Right kidney (tissue), 9 donors: ENCODE measurements at places on chromosomes 2 and 18.

DNA sequence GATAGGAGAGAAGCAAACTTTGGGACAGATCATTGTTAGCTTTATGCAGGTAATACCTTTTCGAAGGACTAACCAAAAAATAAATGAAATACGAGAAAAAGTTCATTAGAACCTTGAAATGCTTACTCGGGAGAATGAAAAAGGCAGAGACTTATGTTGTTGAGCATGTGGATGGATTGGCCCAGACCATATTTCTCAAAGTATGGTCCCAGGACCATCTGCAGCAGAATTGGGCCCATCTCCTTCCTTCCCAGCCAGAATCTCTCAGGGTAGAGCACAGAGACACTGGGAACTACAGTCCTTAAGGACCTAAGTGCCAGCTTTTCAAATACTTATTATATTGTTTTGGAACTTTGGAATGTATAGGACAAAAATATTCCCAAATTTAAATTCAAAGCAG is 50.8 kb downstream of the KCTD18 start:
- no peak for DNase-seq

DNA sequence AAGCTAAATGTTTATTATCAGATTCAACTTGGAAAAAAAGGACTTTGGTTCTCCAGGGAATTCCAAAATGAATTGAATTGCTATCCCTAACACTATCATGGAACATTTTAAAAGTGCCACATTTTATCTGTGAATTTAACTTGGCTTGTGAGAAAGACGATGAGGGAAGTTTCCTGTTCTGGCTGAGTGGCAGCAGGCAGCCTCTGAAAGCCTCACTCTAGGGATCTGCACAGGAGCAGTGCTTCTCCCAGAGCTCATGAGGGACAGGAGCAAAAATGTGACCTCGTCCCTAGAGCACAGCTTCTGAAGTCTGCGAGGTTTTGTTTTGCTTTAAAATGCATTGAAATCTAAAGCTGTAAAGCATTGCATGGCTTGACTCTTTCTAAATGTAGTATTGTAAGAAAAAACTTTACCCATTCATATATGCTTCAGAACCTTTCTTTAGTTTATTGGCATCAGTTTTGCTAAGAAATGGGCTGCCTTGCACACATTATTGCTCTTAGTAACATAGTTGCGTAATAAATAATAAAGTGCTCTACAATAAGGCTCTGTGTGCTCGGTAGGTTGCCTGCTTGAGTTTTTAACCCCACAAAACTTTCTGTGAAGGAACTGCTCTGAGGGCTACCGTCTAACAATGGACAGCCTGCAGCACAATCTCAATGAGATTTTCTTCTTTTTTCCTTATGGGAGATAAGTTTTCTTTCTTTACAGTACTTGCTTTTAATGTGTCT is 136.2 kb upstream of the CDCA7 start:
- no peak for DNase-seq

DNA sequence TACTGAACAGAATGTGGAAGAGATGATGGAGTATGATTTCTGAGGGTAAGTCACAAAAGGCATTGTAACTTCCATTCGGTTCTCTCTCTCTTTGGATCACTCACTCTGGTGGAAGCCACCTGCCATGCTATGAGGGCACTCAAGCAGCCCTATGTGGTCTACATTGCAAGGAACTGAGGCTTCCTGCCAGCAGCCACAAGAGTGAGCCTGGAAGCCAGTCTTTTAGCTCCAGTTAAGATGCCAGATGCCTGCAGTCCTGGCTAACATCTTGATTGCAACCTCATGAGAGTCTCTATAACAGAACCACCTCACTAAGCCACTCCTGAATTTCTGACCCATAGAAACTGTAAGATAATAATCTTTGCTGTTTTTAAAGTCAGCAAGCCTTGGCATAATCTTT is 935.7 kb downstream of the LRP1B start:
- DNase-seq, result no peak

DNA sequence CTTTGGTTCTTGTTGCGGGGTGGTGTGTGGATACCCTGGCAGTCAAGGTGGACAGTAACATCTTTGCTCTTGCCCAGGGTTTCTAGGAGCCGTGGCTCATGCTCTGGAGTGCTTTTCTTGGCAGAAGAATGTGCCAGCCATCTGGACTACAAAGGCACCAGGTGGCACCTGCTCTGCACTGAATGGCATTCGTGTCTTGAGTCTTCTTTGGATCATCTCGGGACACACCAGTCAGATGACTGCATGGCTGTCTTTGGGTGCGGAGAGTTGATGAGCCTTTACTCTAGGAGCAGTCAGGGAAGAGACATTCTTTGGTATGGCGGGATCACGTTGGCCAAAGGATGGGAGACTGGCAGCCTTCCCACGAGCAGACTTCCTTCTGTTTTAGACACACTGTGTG is 104.1 kb upstream of the SEC11C start:
- DNase-seq, result no peak

DNA sequence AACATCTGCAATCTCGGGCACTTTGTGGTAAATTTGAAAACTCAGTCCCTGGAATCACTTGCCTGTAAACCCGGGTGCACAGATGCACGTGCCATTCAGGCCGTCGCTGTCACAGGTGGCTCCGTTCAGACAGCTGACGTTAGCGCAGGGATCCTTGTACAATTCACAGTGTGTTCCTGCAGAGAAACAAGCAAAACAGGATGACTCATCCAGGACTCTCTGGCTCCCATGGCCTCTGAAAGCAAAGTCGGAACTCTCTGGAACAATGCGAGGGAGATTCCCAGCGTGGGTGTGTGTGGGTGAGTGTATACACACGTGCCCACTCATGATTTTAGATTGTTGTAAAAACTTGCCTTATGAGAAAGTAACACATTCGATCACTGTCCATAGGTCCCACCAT is 136.1 kb upstream of the PID1 start:
- DNase-seq, result no peak

- no peak for DNase-seq
Observed at GRCh38 chr2:173118395-173118794, 42.7 kb downstream of the MAP3K20 start.

DNA sequence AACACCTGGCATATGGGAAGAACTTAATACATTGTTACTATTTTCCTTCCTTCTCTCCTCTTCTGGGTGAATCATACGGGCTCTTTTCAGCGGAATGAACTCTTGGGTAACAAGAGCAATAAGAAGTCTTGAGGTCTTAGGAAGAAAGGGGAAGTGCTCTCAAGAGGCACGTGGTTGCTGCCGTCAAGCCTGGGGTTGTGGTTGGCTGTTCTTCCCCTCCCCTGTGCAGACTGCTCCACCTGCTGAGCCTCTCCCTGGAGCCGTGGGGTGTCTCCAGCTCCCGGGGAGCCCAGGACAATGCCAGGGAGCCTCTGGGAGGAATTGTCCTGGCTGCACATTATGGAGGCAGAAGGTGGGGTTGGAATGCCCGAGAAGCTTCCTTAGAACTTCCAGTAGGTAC is 19.4 kb downstream of the TOGARAM2 start:
- no peak for DNase-seq

- no peak for DNase-seq
Observed at GRCh38 chr18:22538426-22538825, 120.7 kb upstream of the CTAGE1 start.

GRCh38 chr2:118716102-118716501 is 131.3 kb downstream of the EN1 start:
- DNase-seq, result no peak

GRCh38 chr2:231512222-231512621 is 18.0 kb downstream of the NMUR1 start:
- no peak for DNase-seq

DNA sequence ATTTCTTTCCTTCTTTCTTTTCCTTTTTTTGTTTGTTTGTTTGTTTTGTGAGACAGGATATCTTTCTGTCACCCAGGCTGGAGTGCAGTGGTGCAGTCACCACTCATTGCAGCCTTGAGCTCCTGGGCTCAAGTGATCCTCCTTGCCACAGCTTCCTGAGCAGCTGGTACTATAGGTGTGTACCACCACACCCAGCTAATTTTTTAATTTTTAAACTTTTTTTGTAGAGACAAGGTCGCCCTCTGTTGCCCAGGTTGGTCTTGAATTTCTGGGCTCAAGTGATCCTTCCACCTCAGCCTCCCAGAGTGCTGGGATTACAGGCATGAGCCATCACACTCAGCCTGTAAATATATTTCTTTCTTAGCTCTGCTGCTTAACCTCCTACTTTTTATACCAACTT is 83.4 kb upstream of the CYP20A1 start:
- no peak for DNase-seq

GRCh38 chr2:3669656-3670055 is 11.7 kb downstream of the ALLC start:
- no peak for DNase-seq

DNA sequence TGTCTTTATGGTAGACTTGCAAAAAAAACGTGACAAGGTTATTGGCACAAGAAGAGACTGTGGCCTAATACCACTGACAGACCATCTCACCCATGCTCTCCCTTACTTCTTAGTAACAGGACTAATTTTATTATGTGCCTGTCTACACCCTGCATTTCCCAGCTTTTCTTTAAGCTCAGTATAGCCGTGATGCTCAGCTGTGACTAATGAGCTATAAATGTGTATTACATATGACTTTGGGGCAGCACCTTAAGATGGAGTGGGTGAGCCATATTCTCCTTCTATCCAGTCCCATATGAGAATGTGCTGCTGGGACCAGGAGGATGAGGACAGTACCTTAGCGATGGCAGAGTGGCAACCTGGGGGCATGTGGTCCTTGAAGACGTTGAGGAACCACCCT is 293.5 kb downstream of the RNF144A start:
- no peak for DNase-seq

DNA sequence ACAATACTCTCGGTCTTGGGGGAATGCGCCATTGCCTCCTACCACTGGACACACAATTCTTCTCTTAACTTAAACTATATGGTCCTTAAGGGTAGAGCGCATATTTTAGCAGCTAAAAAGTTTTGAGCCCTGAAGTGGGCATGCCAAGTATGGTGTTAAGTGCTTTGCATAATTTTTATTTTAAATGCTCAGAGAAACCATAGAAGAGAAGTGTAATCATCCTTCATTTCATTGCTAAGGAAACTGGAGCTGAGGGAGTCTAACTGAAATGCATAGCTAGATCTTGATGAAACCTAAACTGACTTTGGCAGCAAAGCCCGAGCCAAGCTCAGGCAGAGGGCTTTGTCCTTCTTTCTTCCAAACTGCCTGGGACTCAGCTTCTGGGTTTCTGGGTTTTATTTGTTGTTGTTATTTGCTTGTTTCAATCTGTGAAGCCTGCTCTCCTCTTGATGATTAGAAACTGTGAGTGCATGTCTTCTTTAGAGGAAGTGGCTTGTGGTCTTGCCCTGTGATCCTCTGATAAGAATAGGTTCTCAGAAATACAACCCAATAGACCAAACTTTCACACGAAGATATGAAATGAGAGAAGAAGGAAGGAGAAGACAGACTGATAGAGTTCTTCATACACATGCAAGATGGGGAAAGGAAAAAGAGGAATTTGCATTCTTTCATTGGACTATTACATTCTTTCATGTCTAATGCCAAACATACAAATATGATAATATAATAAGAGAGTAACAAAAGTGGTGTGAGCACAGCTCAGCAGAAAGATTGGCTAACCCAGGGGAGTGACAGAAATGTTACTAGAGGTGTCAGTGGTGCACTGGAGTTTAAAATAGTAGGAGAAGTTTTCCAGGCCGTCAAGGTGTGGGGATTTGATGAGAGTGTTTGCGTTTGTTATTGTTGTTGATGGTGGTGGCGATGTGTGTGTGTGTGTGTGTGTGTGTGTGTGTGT is 7.5 kb upstream of the RNF144A start:
- DNase-seq, result no peak

GRCh38 chr18:1995041-1995612 is 576.2 kb downstream of the METTL4 start:
- no peak for DNase-seq

DNA sequence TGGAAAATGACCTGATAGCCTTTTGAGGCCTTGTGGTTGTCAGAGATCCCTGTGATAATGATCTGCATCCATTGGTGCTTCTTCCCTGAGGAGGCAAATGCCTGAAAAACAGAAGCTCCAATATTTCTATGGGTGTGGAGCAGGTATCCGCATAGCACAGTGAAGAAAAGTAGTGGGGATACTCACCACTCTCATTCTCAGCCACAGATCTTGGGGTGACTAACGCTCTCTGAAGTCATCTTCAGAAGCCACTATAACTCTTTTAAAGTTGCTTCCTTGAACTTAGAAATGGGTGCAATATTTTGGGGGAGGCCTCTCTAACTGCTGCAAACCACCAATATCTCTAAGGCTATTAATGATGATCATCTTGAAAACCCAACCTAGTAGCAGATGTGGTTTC is 46.2 kb downstream of the ARHGAP15 start:
- DNase-seq, result no peak

- DNase-seq, result no peak
Observed at GRCh38 chr2:117557626-117558025, 256.9 kb upstream of the DDX18 start.

GRCh38 chr2:223865907-223866508 is 28.6 kb upstream of the AP1S3 start:
- DNase-seq, result no peak

DNA sequence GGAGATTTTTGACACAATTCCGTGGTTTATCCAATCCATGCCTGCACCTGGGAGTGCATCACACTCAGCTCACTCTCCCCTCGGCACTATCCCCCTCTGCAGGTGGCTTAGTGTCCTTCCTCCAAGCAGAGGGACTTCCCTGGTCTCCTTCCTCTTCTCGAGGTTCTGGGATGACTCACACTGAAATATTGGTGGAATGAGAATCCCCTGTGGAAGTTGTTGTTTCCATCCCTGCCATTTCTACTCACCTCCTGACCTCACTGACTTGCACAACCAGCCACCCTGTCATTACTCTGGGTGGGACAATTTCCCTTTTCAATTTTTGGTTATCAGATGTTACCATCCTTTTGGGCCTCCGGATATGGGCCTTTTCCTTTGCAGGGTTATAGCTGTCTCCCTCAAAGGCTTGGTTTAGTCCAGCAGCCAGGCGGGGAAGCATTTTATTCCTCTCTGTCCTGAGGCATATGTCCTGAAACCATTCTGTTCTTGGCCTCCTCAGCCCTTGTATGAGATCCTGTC is 59.9 kb downstream of the PTPRM start:
- no peak for DNase-seq

- DNase-seq, result no peak
Observed at GRCh38 chr2:23427976-23428375, 43.0 kb downstream of the KLHL29 start.

- DNase-seq, result no peak
Observed at GRCh38 chr2:18957909-18958308, 368.5 kb upstream of the NT5C1B start.

DNA sequence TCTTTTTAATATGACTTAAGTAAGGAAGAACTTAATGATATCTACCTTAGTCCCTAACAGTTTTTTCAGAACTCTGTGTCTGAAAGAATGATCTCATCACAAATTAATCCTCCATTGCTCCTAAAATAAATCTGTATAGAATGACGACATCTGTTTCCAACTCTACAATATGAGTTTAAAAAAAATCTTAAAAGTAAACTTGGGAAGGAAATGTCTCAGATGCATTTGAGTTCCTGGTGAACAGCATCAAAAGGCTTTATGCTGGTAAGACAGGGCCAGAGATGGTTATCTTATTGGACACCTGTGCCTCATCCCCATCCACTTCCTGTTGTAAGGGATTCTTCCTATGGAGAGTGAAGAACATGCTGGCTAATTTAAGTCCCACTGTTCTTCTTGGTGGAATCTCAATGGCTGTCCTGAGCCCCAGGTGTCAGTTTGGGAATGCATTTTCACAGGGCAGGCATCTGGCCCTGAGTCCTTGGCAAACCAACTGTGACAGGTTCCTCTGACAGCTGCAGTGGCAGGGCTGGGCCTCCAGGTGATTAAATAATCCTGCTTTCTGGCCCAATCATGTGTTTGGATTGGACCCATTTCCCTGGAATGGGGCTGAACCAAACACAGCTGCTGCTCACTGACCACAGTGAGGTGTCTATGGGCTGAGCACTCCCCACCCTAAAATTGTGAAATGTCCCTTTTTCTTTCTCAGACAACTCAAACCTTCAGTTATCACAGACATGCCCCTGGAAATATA is 12.9 kb upstream of the NCKAP5 start:
- no peak for DNase-seq
